ENCODE measurements at places on chromosomes 13 and 19. TPM values are rescaled to one million over a fixed set of nuclear protein-coding genes. Genes with fewer than 3 reads are reported as not detected.

The SMAD9 gene
- total RNA-seq = 2.8 TPM

The RFPL4A gene
- not detected for total RNA-seq

The TMEM221 gene
- not detected for total RNA-seq

The TMC4 gene
- total RNA-seq = 23.2 TPM

The DLL3 gene
- 0.26 TPM for total RNA-seq

The CEACAM4 gene
- total RNA-seq = not detected

The FBXW9 gene
- 6.1 TPM for total RNA-seq

The RXFP2 gene
- total RNA-seq = not detected

Data from bronchial epithelial cell (primary cell).